ENCODE measurements at places on chromosomes 2 and 18.

- no peak for DNase-seq
These were observed 418.1 kb upstream of the MYT1L start for GRCh38 chr2:2749206-2749598.

GRCh38 chr18:30676053-30676480, 366.5 kb downstream of the DSC3 start:
- no peak for DNase-seq

DNA sequence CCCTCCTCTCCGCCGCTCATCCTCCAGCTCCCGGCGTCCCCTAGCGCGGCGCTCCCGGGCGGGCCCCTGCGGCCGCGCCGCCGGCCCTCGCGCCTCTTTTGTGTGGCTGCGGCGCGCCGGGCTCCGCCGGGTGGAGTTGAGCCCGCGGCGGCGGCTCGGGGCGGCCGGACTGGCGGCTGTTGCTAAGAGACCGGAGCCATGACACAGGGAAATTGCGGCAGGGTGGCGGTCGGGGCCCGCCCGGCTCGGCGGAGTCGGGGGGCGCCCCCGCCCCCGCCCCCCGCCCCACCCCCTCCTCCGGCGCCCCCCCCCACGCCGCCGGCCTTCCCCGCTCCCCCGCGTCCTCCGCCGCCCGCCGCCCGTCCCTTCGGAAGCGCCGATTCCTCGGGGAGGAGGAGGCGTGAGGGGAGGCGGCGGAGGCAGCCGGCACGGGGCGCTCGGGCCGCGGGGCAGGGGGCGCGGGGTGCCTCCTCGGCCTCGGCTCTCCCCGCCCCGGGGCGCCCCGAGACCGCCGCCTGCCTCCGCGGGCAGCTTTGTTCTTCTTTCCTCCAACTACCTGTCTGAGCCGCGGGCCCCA, at the start of gene TMEM200C:
TMEM200C (minus strand) TSS at position 224 of the 577 bp plus-strand sequence. CDS start 3,459 bp downstream, outside the sequence.
- peak; percentile 86 for DNase-seq

DNA sequence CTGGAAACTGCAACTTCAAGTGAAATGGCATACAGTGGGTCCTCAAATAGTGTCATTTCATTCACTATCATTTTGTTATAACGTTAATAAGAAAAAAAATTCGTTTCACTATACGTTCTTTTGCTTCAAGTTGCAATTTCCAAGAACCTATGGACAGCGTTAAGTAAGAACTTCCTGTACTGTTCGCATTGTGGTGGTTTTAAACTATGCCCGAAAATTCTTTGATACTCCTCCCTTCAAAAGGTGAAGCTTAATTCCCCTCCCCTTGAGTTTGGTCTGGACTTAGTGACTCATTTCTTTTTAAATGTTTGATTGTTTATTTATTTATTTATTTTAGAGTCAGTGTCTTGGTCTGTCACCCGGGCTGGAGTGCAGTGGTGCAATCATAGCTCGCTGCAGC, 20.7 kb downstream of the GNLY start:
- DNase-seq: no peak

- no peak for DNase-seq
These were observed 193.1 kb downstream of the SH3RF3 start for GRCh38 chr2:109322111-109322510.

- no peak for DNase-seq
These were observed 21.8 kb downstream of the CNDP1 start for GRCh38 chr18:74556126-74556525.

DNA sequence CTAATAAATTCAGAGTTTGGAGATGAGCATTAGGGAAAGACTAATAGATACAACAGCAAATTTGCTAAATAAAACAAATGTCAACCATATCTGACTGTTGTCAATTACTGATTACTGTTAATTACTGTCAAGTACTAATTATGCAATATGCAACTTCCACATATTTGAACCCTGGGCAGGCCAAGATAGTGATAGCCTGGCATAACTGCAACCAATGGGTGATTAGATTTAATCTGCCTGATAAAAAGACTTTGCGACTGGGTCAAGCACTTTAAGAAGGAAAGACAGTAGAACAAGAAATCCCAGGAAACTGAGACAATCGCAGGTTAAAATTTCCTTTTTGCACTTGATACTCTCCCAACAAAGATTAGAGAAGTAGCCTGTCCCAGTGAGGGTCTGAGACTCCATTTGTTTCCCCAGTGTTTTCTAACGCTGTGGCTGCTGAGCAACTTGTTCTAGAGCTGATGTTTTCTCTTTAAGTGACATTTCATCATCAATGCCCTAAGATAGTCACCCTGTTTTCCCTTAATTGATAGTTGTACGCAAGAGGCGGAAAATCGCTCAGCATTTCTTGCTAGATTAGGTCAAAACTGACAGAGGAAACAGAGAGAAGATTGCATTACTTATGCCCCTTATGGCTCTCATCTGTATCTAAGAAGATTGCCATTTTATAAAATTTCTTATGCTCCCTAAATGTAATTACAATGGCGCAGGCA, 17.8 kb downstream of the ARHGAP15 start:
- DNase-seq: no peak

DNA sequence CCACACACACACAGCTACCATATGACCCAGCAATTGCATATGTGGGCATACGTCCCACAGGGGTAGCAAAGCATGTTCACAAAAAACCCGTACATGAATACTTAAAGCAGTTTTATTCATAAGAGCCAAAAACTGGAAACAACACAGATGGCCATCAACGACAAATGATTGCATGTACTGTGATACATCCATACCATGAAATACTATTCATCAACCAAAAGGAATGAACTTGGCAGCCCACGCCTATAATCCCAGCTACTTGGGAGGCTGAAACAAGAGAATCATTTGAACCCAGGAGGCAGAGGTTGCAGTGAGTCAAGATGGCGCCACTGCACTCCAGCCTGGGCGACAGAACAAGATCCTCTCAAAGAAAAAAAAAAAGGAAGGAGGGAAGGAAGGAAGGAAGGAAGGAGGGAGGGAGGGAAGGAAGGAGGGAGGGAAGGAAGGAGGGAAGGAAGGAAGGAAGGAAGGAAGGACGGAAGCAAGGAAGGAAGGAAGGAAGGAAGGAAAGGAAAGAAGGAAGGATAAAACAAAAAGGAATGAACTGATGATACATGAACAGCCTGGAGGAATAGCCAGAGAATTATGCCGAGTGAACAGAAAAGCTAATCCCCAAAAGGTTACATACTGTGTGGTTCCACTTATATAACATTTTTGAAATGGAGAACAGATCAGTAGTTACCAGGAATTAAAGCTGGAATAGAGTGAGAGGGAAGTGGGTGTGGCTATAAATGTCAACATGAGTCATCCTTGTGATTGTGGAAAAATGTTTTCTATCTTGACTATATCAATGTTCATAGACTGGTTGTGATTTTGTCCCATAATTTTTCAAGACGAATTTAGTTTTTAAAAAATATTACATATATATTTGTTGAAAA, 19.6 kb upstream of the YPEL5 start:
- no peak for DNase-seq

- no peak for DNase-seq
These were observed 484.0 kb upstream of the MAP2 start for GRCh38 chr2:208939852-208940251.

- no peak for DNase-seq
These were observed 65.1 kb downstream of the ADD2 start for GRCh38 chr2:70702711-70703395.

- no peak for DNase-seq
These were observed 101.7 kb upstream of the ALPP start for GRCh38 chr2:232276733-232277313.

- peak; percentile 97 for DNase-seq
These were observed 1.3 kb downstream of the SDC1 start for GRCh38 chr2:20223407-20224163.

GRCh38 chr2:88092773-88093172, 25.1 kb downstream of the SMYD1 start:
- DNase-seq: no peak

DNA sequence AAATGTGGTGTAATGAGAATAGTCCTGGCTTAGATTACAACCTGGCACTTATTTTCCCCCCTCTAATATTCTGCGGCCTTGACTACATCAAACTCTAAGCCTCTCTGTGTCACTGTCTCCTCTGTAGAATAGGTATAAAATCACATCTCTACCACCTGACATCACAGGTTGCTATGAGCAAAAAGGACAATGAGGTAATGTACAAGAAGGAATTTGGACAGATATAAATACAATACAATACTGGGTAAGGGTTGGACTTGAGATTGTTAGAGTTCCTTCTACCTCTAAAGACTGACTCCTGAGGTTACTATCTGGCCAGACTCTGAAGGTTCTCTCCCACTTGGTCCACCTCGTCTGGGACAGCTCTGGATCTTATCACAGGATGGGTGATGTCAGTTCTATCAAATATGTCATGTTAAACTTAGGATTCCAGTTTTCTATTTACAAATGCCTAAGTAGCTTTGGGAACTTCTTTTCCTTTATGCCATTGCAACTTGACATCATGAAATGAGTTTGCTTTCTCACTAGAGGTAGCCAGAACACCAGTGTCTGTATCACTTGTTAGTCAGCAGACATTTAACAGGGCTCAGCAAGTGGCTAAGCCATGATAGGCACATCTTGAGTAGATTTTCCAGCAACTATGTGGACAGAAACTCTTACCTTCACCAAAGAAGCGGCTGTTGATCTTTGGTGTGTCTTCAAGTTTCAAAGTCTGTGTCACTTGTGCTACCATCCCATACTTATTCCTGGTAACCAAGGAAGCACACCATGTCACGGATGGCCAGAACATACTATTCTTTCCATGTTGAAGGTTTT, 9.5 kb downstream of the APOB start:
- no peak for DNase-seq

DNA sequence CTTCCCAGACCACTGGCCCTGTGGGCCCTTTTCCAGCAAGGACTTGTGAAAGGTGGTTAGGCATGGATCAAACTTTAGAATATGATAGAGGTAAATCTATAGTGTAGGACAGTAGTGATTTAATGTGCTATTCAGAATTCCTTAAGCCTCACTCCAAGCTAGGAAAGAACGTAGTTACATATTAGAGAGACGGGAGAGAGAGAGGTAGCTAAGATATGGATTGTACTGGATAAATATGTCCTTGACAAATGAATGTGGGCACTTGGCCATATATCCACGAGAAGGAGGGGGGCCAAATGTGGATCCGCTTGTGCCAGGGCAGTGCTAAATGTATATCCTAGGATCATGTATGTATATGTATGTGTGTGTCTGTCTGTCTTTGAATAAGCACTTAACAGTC, 6.5 kb downstream of the KCNJ3 start:
- DNase-seq: no peak

GRCh38 chr2:102660070-102660469, 40.7 kb downstream of the SLC9A2 start:
- no peak for DNase-seq

DNA sequence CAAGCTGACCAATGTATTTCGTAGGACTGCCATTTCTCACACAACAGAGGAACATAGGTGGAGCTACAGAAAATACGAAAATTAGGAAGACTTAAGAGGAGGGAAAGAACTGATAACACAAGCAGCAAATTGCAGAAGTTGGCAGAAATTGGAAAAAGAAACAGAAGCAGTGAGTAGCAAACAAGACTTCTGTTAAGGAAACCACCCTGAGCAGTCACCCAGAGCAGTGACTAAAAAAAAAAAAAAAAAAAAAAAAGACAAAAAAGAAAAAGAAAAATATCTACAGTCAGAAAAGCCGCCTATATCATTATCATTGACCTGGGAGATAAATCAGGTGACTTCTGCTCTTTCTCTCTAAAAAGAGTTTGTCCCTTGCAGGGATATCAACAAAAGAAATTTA, 21.4 kb downstream of the STK17B start:
- no peak for DNase-seq

- peak; percentile 79 for DNase-seq
These were observed 1.2 kb upstream of the EMX1 start for GRCh38 chr2:72915907-72916742.

GRCh38 chr18:26021061-26021754, 69.2 kb downstream of the SS18 start:
- no peak for DNase-seq

DNA sequence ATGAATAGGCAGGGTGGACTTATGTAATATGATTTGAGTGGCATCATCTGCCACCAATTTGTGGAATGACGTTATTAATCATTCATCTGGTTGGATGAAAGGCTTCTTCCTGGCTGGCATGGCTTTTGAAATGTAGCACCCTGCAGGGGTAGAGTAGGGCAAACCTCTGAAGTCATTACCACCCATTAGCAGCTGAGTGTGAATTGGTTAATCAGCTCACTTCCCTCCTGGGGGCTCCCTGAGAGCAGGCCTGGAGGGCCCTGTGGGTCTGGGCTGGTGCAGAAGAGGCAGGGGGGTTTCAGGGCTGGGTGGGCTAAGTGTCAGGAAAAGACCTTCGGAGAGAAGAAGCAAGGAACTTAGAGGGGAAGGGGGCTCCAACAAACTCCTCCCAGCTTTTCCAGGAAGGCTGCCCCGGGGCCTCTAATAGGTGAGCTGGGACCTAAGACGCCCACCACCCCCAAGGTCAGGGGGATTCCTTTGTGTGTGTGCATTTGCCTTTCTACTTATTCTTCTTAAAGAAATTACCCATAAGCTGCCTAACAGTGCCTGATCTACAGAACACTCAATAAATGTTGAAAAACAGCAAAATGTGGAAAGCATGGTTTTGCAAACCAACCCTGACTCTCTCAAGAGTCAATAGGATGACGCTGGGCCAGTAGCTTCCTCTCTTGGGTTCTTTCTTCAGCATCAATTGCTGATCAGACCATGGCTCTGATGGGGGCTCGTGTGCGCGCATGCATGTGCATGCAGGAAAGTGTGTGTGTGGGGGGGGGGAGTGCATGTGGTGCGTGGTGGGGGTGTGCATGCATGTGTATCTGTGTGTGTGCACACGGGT, 49.7 kb upstream of the ZNF516 start:
- no peak for DNase-seq

- DNase-seq: no peak
These were observed 62.7 kb downstream of the CYP1B1 start for GRCh38 chr2:38013158-38013752.

- DNase-seq: peak; percentile 69
These were observed 2.4 kb downstream of the CYP26B1 start for GRCh38 chr2:72145289-72145657.

- no peak for DNase-seq
These were observed 628 bp downstream of the SH2D6 start for GRCh38 chr2:85419009-85419675.

DNA sequence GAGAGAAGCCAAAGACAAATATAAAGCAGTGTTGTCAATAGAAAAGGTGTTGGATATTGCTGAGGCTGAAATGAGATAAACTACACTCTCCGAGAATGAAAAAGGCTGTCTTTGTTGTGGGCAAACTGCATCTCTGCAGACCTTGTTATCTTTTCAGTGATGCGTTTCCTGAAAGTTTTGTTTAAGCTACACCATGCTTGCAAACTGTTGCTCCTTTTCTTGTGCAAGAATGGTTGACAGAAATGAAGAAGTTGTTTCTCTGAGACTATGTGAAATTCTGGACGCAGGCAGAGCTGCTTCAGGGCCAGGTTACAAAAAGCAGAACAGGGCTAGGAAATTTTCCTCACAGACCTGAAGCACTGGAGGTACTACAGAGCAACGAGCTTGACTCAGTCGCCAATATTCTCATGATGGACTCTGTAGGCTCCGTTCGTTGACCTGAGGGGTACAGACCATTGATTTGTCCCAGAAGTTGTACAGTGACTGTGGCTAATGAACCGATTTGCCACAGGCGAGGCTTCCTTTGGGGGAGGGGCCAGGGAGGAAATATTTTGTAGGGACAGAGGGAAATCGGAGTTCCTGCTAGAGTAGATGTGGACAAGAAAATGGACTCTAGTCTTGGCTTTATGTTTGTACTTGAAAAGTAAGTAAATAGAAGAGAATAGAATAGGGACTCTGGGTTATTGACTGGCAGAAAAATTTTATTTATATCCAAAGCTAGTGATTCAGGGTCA, 3.5 kb upstream of the ATL2 start:
- DNase-seq: no peak
